ENCODE measurements at places on chromosomes 7 and 10. TPM values are rescaled to one million over a fixed set of nuclear protein-coding genes. Genes with fewer than 3 reads are reported as not detected.

GRCh38 chr10:71840177-71840957 is 10.7 kb downstream of the PSAP start:
- peaks cover 23% of the 10 kb centered on the region for H3K4me1 ChIP-seq
- no peak overlapping the region for H3K4me3 ChIP-seq
- no peaks in the 10 kb centered on the region for H3K36me3 ChIP-seq

DNA sequence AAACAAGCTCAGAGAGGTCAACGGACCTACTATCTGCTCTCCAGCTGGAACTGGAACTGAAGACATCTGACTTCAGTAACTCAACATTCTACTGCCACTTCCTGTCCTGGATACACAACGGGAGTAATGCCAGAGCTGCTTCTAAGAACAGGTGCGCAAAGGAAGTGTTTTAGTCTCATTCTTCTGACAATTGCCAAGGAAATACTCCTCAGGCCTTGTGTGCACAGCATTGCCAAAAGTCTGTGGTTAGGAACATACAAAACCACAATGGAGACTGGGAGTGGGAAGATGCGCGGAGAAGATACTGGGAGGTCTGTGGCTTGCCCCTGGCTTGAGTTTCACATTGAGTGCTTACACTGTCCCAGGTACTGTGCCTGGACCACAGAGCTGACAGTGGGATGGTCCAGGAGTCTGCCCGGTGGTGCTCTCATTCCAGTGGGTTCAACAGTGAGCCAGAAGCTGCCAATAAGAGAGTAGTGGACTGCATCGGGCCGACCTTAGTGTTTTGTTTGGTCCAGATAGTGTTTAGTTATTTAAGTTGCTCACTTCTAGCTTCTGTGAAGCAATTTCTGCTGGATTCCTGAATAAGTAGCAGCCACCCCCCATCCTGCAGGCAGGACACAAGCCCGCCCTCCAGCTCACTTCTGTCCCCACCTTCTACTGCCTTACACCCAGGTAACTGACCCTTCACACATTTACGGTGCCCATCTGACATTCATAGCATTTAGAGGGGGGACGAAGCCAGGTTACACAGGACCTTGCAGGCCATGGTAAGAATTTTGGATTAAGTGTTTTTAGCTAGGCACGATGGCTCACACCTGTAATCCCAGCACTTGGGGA is 10.3 kb downstream of the TBL2 start:
- no peaks in the 10 kb centered on the region for H3K27me3 ChIP-seq
- no peak overlapping the region for H3K27ac ChIP-seq
- H3K4me3 ChIP-seq, result no peak overlapping the region
- no peak for DNase-seq
- H3K4me1 ChIP-seq, result no peaks in the 10 kb centered on the region

GRCh38 chr10:109126541-109126940 is 796.8 kb downstream of the XPNPEP1 start:
- no peaks in the 10 kb centered on the region for H3K36me3 ChIP-seq
- no peak for DNase-seq
- no peaks in the 10 kb centered on the region for H3K27me3 ChIP-seq
- no peaks in the 10 kb centered on the region for H3K4me1 ChIP-seq
- no peak overlapping the region for H3K4me3 ChIP-seq
- H3K27ac ChIP-seq, result no peak overlapping the region

- no peak for DNase-seq
- H3K27ac ChIP-seq, result no peak overlapping the region
- no peaks in the 10 kb centered on the region for H3K4me1 ChIP-seq
Measured at GRCh38 chr7:42219447-42219846, 17.6 kb downstream of the GLI3 start.

GRCh38 chr7:146479040-146479439 is 362.4 kb downstream of the CNTNAP2 start:
- H3K27me3 ChIP-seq, result no peaks in the 10 kb centered on the region
- H3K27ac ChIP-seq, result no peak overlapping the region
- no peaks in the 10 kb centered on the region for H3K36me3 ChIP-seq
- no peak for DNase-seq
- no peaks in the 10 kb centered on the region for H3K4me1 ChIP-seq

GRCh38 chr7:151195616-151196450 is 8.8 kb upstream of the ASB10 start:
- DNase-seq, result no peak
- H3K4me1 ChIP-seq, result peaks cover 4% of the 10 kb centered on the region
- H3K36me3 ChIP-seq, result no peaks in the 10 kb centered on the region
- no peak overlapping the region for H3K4me3 ChIP-seq

Gene SLIT1
- total RNA-seq, result 0.35 TPM

Gene RTKN2
- 1.6 TPM for total RNA-seq
